ENCODE measurements at places on chromosomes 5 and 9.

DNA sequence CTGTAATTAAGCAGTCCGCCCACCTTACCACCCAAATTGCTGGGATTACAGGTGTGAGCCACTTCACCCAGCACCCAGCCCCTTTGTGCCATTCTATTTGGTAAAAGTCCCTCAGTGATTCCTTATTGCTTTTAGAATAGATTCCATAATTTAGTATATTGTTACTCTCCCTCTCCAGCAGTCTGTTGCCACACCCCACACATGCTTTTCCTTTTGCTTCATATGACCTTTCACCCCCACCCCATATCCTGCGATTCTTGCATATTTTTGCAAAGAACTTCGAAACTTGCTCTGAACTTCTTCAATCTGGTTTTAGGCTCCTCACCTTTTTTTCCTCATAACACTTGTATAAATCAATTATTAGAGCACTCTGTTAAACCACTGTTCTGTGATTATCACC, 100.2 kb downstream of the MTREX start:
- no peak for DNase-seq

DNA sequence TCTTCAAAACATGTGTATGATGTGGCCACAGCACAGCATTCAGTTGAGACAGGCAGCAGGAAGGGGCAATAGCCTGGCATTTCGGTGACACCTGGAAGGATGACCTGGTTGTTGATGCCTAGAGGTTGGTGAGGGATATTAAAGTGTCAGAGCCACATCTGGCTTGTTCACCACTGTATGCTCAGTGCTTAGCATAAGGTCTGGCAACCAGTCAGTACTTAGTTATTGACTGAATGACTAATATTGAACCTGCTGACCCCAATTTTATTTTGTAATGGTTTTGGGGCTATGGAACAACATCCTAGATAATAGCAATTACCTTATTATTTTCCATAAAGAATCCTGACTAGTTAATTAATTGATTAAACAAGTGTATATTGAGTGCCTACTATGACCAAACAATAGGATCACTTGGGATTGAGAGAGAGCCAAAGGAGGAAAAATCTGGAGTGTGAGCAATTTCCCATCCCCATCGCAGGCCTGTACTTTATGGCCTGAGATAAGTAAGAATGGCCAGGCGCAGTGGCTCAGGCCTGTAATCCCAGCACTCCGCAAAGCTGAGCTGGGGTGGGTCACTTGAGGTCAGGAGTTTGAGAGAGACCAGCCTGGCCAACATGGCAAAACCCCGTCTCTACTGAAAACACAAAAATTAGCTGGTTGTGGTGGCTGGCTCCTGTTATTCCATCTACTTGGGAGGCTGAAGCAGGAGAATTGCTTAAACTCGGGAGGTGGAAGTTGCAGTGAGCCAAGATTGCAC, 85.4 kb upstream of the PLPP1 start:
- DNase-seq, result no peak

GRCh38 chr5:29161399-29162291, 2031.8 kb upstream of the CDH6 start:
- DNase-seq, result no peak

DNA sequence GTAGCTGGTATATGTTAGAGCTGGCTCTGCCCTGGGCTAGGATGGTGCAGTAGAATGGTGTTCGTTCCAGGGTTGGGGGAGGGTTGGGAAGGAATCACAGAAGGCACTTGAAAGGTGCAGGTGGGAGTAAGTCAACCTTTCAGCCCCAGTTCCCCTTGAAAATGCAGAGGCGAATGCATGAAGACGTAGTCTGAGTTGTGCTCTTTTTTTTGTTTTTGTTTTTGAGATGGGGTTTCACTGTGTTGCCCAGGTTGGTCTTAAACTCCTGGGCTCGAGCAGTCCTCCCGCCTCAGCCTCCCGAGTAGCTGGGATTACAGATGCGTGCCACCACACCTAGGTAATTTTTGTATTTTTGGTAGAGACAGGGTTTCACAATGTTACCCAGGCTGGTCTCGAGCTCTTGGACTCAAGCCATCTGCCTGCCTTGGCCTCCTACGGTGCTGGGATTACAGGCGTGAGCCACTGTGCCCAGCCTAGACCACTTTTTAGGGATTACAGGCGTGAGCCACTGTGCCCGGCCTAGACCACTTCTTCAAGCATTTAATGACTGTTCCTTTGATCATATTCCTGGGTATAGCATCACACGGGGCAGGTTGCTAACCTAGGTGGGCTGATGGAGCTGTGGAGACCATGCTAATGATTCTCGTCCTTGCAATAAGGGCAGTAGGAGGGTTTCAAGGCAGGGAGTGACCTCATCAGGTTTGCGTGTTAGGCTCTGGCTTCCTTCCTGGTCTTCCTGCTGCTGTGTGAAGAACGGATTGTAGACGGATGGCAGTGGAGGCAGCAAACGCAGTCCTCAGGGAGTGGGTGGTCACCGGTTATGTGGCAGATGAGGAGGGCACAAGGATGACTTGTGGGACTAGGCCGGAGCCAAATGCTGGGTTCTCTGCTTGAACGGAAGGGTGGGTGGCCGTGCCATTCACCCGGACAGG, 13.7 kb downstream of the EHMT1 start:
- DNase-seq, result no peak

- no peak for DNase-seq
Measured at GRCh38 chr5:75049456-75050351, 2.7 kb downstream of the GCNT4 start.

GRCh38 chr9:125759764-125760129, 12.6 kb downstream of the PBX3 start:
- DNase-seq, result no peak

- no peak for DNase-seq
Measured at GRCh38 chr9:6302417-6302816, 25.8 kb upstream of the TPD52L3 start.

GRCh38 chr5:93107141-93107540, 473.9 kb downstream of the NR2F1-AS1 start:
- no peak for DNase-seq

GRCh38 chr9:126367139-126367538, 40.5 kb downstream of the MVB12B start:
- no peak for DNase-seq

DNA sequence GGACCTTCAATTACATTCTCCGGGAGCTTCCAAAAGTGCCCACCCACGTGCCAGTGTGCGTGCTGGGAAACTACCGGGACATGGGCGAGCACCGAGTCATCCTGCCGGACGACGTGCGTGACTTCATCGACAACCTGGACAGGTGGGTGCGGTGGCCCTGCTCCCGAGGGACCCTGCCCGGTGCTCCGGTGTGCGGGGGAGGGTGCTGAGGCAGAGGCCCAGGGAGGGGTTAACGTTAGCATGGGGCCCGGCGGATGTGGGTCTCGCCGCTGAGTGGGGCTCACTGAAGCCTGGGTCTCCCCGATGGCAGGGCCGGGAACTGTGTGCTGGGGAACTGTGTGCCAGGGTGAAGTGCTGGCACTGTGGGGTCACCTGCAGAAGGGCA, 10.6 kb upstream of the AJM1 start:
- no peak for DNase-seq

GRCh38 chr5:181198106-181198685, 6.8 kb downstream of the TRIM7 start:
- DNase-seq, result no peak

DNA sequence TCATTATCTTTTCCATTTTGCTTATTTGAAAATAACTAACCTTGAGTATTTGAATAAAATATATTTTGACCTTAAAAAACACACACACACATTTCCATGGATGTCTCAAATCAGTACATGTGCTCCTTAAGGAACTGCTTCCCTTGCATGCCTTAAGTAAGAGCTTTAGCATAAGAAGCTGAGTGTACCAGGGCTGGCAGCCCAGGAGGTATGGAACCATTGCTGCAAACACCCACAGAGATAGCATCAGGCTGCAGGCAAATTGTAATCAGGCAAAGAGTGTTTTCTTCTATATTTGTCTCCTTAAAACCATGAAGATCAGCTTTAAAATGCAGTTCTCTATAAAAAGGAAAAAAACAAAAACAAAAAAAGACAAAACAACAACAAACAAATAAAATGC, 160.6 kb downstream of the PLK2 start:
- DNase-seq, result no peak

- DNase-seq, result no peak
Measured at GRCh38 chr9:85536076-85536475, 205.7 kb downstream of the AGTPBP1 start.

- DNase-seq, result no peak
Measured at GRCh38 chr5:103785569-103785968, 223.0 kb upstream of the NUDT12 start.

DNA sequence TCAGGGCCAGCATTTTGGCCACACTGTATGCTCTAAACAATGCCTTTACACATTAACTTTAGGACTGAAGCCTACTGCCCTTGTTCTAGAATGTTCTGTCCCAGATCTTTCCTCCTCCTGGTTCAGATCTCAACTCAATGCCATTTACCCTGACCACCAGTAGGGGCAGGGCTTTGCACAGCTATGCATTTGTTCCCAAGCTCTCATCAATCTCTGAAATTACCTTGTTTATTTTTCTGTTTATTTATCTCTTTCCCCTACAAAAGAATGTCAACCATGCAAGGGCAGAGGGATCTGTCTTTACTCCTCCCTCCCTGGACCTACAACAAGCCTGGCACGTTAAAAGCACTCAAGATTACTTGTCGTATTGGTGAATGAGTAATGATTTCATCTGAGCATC, 612.9 kb downstream of the BNC2 start:
- DNase-seq, result no peak

GRCh38 chr5:264338-264737, 7.1 kb upstream of the PDCD6 start:
- DNase-seq, result no peak

GRCh38 chr9:100473276-100474081, 530 bp downstream of the TMEFF1 start:
- no peak for DNase-seq

GRCh38 chr5:31113101-31113500, 80.4 kb upstream of the CDH6 start:
- no peak for DNase-seq

DNA sequence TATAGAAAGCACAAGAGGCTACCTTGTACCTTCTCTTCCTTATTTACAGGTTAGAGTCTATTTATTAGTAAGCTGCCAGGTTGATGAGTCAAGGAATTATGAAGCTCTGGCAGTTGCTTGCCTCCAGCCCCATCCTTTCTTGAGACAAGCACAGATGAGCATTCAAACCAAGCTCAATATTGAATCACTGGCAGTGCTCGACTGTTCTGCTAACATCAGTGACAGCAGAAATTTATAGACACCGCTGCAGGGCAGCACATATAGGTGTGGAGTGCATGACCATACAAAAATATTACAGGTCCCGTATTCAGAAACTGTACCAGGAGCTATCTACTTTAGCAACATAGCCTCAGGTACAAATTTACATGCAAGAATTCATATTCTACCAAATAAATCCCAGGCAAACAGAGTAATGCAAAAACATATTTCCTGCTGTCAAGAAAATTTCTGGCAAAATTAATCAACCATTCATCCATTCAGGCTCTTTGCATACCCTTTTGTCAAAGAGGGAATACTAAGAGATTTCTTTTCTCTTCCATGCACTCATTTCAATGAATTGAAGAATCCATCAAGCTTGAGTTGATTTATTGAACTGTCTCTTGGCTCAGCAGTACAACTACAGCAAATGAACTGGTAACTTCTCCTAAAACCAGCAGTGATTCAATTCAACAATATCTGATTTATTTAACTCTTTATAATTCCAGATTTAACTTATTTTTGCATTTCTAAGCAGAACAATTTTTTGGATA, 26.9 kb upstream of the PCA3 start:
- no peak for DNase-seq

GRCh38 chr9:2991292-2991691, 147.4 kb upstream of the PUM3 start:
- no peak for DNase-seq

DNA sequence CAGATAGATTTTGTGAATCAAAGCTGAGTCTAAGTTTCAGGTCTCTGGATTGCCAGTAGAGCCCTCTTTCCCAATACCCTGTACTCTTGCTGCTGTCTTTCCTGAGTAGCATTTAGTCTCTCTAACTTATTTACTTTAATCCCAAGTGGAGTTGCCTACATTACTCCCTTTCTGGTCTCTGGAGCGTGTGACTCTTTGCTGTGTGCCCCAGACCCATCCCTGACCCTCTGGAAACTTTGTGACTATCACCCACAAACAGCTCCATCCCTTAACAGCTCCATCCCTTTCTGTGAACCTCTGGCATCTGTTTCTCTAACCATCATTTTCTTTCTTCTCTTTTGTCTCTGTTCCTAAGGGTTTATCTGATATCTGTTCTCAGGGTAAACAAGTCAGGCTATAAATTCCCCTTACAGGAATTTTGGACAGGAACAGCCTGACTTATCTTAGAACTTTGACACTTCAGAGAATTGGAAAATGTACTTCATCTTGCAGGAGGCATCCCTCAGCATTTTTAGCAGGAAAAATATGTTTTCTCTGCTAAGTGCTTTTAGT, 1167.1 kb upstream of the SEMA6A start:
- no peak for DNase-seq

DNA sequence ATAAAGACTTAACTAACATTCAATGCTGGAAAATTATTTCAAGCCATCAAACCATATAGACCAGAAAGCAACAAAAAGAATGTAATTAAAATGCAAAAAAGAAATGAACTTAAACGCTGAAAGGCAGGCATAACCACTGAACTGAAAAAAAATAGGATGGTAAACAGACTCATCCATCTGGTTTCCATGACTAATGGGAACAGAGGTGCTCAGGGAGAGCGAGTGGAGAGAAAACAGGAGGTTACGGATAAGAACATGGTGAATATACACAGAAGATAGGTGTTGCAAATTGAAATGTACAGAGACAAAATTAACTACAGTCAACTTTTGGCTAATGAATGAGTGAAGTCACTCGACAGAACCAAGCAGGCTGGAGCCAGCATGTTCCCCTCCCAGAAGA, 43.5 kb upstream of the RNF38 start:
- no peak for DNase-seq

All from stimulated activated CD4-positive, alpha-beta T cell treated with anti-CD3 and anti-CD28 coated beads, Interleukin-15, amount 100 ng/mL, for 48 hours (primary cell).